ENCODE measurements at places on chromosomes 6 and 20. TPM values are rescaled to one million over a fixed set of nuclear protein-coding genes. Genes with fewer than 3 reads are reported as not detected.

The DEFB124 gene
- total RNA-seq, result not detected

DNA sequence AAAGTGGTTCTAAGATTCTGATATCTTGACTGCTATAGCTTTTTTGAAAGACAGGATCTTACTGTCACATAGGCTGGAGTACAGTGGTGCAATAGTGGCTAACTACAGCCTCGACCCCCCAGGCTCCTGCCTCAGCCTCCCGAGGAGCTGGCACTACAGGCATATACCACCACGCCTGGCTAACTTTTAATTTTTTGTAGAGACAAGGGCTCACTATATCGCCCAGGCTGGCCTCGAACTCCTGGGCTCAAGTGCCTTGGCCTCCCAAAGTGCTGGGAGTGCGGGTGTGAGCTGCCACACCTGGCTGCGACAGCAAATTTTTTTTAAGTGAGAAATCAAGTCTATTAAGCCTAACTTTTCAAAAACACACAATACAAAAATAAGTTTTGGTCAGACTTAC is 106.6 kb downstream of the NOL4L start:
- peaks cover 65% of the 10 kb centered on the region for H3K4me1 ChIP-seq
- no peak for DNase-seq
- no peak overlapping the region for H3K27ac ChIP-seq
- H3K36me3 ChIP-seq, result no peaks in the 10 kb centered on the region
- H3K27me3 ChIP-seq, result no peaks in the 10 kb centered on the region
- H3K4me3 ChIP-seq, result no peak overlapping the region

GRCh38 chr6:104799134-104799657 is 60.5 kb downstream of the HACE1 start:
- DNase-seq, result no peak
- H3K4me3 ChIP-seq, result no peak overlapping the region
- no peaks in the 10 kb centered on the region for H3K27me3 ChIP-seq
- H3K36me3 ChIP-seq, result no peaks in the 10 kb centered on the region
- H3K4me1 ChIP-seq, result no peaks in the 10 kb centered on the region
- H3K27ac ChIP-seq, result no peak overlapping the region

- no peaks in the 10 kb centered on the region for H3K27me3 ChIP-seq
- no peaks in the 10 kb centered on the region for H3K36me3 ChIP-seq
- no peak overlapping the region for H3K4me3 ChIP-seq
- no peak for DNase-seq
Measured at GRCh38 chr6:40719671-40720374, 132.7 kb upstream of the LRFN2 start.

The C6orf15 gene
- total RNA-seq, result not detected
